Right ventricle myocardium inferior (tissue), 1 donor: ENCODE measurements at places on chromosomes 5 and 9. TPM values are rescaled to one million over a fixed set of nuclear protein-coding genes. Genes with fewer than 3 reads are reported as not detected.

GRCh38 chr9:34123682-34124081 lies 2.8 kb downstream of the DCAF12 start:
- no peak for DNase-seq

- no peak for DNase-seq
Observed at GRCh38 chr5:49953-50544, 41.9 kb upstream of the PLEKHG4B start.

GRCh38 chr5:151224372-151224771 lies 480 bp upstream of the CCDC69 start:
- no peak for DNase-seq

DNA sequence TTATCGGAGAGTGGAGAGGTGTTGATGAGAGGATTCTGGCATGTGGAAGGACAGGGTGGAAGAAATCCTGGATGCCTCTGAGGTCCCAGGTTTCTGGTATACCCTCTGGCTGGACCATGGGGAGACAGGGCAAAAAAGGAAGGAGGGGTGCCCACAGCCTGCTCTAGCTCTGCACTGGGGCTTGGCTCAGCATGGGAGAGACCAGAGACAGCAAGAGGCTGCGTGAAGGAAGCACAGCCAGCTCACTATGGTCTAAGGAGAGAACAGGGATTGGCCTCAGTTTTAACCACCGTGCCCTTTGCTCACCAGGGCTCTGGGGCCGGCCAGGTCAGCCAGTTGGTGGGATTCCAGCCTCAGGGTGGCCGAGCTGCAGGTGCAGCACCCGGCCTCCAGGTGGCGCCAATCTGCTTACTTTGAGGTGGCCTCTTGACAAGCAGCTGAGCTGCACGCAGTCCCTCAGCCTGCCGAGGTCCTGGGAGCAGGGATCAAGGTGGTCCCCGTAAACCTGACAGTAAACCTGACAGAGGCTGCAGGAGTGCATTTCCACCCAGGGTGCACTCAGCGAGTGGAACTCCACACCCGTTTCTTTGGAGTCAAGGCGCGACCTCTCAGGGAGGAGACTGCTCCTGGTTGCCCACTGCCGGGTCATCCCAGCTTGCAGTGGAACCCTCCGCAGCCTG lies 25.0 kb upstream of the SPTLC1 start:
- DNase-seq: peak; percentile 91

DNA sequence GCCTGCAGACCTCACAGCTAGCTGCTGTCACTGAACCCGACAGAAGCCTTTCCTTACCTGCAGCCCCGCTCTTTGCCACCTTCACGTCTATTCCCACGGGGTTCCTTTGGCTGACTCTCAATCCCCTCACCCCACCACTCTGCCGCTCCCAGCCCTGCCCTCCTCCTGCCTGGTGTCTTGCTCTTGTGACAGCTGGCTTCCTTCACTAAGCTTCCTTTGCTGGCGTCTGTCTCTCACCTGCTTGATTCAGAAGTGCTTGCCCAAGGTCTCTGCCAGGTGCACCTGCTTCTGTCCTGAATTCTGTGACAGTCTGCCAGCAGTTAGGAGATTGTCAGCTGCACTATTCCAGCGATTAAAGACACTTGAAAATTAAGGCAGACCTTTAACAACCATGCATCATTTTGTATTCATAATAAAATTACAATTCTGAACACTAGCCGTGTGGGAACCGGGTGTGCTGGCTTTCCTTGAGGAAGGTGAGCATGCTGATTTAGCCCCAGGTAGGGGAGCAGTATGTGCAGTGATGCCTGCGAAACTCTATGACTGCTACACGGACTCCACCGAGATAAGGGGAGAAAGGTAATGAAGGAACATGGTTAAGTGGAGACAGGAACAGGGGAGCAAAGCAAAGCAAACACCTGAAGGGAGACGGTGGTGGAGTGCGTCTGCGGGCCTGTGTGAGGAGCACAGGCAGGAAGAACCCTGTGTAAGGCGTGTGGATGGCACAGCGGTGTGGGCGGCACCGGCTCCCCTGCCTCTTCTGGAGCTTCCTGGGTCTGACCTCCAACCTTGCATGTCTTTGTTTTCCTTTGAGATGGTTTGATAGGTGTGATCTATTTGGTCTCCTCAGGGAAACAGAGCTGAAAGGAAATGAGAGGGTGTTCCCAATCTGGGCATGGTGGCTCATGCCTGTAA lies 80.1 kb upstream of the CACNA1B start:
- DNase-seq: no peak

DNA sequence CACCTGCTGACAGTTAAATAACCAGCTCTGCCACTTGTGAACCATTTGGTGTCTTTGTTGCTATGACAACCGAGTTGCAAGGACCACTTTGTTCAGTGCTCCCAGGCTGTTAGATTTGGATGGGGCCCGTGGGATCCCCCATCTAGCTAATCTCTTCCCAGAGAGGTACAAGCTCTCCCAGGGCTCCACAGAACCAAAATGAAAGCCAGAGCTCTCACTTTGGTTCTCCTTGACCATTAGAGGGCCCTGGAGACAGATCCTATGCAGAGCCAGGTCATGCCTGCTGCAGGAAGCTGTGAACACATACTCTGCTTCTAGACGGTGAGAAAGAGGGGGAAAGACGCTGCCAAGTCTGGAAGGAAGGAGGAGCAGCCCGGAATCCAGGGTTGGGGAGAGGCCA lies 224.6 kb downstream of the GABBR2 start:
- no peak for DNase-seq

GRCh38 chr5:163578652-163579051 lies 73.2 kb downstream of the MAT2B start:
- no peak for DNase-seq

GRCh38 chr5:6202149-6202967 lies 176.0 kb downstream of the MED10 start:
- no peak for DNase-seq

GRCh38 chr5:128825826-128826225 lies 139.5 kb upstream of the SLC27A6 start:
- no peak for DNase-seq

DNA sequence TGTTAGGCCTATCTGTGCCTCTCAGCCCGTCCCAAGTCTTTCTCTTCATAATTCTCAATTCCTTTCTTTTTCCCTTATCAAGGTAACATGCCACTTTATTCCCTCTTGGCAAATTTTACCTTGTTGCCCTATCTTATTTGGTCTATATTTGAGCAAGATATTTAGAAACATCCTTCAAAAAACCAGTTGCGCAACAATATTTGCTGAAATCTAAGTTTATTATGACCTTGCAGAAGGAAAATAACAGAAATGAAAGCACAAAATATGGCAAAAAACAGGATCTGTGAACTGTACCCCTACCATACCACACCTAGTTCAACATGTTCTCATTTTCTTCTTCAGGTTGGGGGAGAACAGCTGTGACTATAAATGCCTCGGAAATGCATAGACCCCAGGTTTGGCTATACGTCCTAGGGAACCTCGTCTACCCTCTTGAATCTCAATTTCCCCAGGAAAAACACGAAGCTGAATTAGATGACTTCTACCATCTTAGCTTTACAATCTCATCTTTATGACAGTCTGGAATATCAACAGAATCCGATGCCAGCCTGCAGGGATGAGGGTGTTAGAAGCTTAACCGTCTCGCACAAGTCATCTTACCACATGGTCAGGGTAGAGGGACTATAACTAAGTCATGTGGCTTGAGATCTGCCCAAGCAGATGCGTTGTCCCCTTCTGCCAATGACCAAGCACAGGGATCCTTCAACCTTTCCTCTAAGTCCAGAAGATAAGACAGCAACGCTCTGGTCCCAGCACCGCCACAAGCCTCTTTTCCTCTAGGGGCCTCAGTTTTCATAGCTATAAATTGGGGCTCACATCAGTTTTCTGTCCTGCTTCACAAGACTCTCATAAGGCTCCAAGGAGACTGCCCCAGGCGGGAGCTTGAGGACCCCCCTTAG lies 1.3 kb downstream of the LCP2 start:
- DNase-seq: no peak

- no peak for DNase-seq
Observed at GRCh38 chr9:4106081-4106759, 193.6 kb downstream of the GLIS3 start.

DNA sequence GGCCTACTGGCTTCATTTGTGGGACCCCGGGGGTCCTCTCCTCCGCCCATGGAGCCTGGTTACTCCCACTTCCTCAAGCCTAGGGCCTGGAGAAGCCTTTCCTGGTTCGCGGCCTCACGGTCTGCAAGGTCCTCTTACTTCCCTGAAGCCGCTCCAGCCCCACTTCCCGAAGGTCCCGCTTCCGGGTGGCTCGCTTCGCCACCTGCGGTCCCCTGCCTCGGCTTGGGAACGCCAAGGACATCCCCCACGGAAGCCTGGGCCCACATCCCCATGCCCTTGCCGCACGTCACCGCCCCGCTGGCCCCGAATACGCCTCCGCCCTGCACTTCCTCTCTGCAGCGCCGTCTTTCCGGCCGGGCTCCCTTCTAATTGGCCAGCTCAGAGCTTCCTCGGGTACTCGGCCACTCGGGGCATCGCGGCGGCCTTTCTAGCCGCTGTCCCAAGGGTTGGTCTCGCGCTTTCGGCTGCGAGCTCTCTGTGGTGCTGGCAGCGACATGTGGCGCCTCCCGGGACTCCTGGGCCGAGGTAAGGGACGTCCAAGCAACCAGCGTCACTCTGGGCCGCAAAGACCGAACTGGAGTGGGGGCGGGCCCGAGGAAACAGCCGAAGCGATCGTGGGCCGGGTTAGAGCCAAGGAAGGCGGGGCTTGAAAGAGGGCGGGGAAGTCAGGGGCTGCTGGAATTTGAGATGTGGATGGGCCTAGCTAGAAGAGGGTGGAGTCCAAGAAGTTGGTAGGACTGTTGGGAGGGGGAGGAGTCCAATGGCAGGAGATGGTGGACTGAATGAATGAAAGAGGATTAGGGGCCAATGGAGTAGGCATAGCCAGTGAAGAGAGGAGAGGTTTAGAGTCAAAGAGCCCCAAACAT lies at the start of gene DELE1:
Gene DELE1 (plus strand): TSS at position 424 of the 866 bp plus-strand sequence. CDS start 71 bp downstream, at position 495.
- peak; percentile 98 for DNase-seq

DNA sequence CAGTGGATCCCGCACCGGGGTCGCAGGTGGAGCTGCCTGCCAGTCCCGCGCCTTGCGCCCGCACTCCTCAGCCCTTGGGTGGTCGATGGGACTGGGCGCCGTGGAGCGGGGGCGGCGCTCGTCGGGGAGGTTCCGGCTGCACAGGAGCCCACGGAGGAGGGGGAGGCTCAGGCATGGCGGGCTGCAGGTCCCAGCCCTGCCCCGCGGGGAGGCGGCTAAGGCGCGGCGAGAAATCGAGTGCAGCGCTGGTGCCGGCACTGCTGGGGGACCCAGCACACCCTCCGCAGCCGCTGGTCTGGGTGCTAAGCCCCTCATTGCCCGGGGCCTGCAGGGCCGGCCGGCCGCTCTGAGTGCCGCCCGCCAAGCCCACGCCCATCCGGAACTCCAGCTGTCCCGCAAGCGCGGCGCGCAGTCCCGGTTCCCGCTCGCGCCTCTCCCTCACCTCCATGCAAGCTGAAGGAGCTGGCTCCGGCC lies 120.6 kb upstream of the MEF2C start:
- DNase-seq: peak; percentile 27

DNA sequence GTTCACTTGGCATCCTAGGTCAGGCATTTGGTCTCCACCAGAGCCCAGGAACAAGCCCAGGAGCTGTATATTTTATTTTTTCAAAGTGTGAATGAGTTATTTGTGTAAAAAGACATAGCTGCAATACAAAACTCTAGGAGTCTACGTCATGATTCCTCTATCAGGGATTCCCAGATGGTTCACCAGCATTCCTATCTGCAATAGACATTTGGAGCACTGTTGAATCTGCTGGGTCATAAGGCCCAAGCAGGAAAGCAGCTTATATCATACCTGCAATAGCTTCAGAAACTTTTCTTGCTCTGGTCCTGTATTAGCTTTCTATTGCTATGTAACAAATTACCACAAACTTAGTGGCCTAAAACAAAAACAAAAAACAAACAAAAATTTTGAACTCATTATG lies 16.7 kb upstream of the DELE1 start:
- DNase-seq: no peak

DNA sequence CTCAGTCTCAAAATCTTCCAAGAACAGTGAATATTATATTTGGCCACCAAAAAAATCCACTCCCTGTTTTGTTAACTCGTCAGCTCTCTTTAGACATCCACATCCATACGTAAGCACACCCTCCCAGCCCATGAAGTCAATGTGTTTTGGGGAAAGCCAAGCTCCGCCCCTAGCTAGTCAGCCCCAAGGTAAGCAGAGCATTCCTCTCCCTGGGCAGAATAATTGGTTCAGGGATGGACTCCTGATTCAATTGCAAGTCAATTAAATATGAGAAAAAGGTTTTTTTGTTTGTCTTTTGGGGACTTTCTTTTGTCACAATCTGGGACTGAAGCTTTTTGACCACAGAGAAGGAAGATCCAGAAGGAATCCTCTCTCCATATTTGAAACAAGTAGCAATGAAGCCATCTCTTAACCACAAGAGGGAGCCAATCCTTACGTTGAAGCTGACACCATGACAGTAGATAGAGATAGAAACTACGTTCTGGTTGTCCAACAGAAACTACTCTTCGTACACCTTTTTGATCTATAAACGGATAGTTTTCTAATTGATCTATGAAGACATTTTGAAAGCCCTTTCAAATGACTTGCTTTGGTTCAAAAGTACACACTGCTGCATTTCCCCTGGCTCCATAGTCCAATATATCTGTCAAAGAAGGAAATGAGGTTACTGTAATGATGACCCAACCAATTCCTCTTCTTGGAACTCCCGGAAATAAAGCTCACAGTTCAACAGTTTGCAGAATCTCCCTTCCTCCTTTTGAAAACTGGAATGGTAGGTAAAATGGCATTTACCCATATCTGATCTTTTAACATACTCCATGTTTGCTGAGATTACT lies 166.4 kb downstream of the TLE1 start:
- no peak for DNase-seq

DNA sequence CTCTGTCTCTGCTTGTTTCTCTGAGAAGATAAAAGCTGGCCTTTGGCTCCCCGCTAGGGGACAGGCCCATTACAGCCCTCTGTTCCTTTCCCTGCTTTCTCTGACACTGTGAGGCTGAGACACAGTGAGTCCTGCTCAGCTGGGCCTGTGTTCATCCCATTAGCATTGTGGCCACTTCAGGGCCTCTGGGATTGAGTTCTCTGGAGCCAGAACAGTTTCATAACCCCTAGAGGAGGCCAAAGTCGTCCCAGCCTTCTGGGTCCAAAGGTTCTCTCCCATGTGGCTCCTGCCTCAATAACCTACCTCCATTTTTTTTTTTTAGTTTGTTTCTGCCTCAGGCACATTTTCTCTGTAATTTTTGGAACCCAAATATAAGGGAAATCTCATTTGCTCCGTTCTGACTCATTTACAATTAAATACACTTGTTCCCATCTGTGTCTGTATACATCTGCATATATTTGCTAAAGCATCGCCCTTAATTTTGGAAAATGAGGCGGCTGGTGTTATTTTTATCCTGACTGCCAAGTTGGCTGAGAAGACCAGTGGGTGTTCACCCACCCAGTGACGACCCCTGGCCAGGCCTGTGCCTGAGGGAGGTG lies 27.3 kb upstream of the CTNNA1 start:
- no peak for DNase-seq

The FRMPD1 gene
- 1.9 TPM for total RNA-seq

The FBP1 gene
- total RNA-seq: 1.0 TPM

The FBXL7 gene
- 17.8 TPM for total RNA-seq

The LNPEP gene
- total RNA-seq: 49.6 TPM

The OTULINL gene
- 6.0 TPM for total RNA-seq

The ZDHHC11 gene
- total RNA-seq: 38.0 TPM
